Myocyte (in vitro differentiated cells): ENCODE measurements at places on chromosomes 1 and 21. TPM values are rescaled to one million over a fixed set of nuclear protein-coding genes. Genes with fewer than 3 reads are reported as not detected.

INAVA gene
- 0.05 and 0.24 TPM in 2 replicates for total RNA-seq

DEPDC1 gene
- 1.0 and 1.6 TPM in 2 replicates for total RNA-seq

C1orf232 gene
- not detected in 2 replicates for total RNA-seq

KRTAP20-3 gene
- not detected in 2 replicates for total RNA-seq

CD58 gene
- 16.8 and 24.4 TPM in 2 replicates for total RNA-seq
